Large intestine (tissue), 12 donors: ENCODE measurements at places on chromosomes 1 and 21. TPM values are rescaled to one million over a fixed set of nuclear protein-coding genes. Genes with fewer than 3 reads are reported as not detected.

The C1orf232 gene
- not detected for polyA plus RNA-seq

The FAM3B gene
- 7.4 TPM for polyA plus RNA-seq

DNA sequence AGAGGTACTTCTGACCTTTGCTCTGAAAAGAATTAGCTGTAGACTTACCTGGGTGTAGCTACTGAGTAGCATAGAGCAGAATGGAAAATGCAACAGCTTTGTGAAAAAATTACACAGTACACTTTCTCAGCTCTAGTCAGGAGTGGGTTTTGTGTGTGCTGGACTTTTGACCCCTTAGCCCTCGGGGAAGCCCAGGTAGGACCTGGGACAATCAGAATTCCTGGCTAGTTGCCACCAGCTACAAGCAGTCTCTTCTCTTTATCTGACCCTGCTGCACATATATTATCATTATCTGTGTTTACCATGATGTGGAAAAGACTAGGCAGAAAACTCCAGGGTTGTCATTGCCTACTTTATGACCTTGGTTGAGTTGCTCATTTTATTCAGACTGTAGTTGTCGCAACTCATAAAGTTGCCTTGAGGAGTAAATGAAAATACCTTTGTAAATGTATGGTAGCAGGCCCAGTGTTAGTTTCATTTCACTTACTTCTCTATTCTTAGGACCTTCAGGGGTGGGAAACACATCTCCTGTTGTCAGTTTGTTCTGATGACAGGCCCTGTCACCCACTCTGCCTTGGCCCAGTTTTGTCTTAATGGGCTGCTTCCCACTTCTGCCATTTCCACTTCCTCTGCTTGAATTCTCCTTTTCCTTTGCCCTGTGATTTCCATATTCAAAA is 5.4 kb downstream of the NEK7 start:
- H3K4me3 ChIP-seq, result no peak overlapping the region
- no peaks in the 10 kb centered on the region for H3K36me3 ChIP-seq
- H3K27me3 ChIP-seq, result no peaks in the 10 kb centered on the region
- DNase-seq, result peak; percentile 93

DNA sequence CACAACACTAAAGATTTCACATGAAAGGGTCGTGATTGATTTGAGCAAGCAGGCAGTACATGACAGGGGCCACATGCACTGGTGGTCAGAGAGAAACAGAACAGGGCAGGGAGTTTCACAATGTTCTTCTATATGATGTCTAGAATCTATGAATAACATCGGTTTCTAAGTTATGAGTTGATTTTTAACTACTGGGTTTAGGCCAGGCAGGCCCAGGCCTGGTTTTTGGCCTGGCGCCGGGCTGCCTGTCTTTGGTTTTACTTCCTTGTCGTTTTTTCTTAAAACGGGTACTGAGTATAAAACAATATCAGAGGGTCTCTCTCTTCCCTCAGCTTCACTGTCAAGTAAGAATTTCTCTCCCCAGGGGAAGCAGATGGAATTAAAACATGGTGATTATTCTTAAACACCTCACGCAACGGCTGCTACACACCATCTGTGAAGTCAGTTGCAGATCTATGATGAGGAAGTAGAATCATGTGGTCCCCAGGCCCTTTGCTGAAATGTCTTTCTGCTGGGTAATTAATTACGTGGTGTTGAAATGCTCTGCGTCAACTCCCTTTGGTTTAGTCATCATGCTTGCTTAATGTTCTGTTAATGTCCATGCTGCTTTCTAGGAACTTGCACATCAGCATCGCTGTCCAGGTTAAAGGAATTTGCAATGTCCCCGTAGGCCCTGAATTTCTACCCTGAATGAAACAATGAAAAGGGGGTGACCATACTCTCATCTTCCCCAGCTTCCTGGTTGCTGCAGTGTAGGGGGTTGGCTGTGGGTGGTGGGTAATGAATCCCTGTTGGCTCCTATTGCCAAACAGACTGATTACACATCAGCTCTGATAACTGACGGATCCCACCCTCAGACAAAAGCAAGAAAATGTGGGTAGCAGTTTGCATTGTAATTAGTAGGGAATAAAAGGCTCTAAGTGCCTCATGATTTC is 70.3 kb downstream of the SERINC2 start:
- H3K27me3 ChIP-seq, result no peaks in the 10 kb centered on the region
- peaks cover 5% of the 10 kb centered on the region for H3K4me1 ChIP-seq
- DNase-seq, result peak; percentile 77
- H3K27ac ChIP-seq, result peak overlapping the region; percentile 74
- no peaks in the 10 kb centered on the region for H3K36me3 ChIP-seq

DNA sequence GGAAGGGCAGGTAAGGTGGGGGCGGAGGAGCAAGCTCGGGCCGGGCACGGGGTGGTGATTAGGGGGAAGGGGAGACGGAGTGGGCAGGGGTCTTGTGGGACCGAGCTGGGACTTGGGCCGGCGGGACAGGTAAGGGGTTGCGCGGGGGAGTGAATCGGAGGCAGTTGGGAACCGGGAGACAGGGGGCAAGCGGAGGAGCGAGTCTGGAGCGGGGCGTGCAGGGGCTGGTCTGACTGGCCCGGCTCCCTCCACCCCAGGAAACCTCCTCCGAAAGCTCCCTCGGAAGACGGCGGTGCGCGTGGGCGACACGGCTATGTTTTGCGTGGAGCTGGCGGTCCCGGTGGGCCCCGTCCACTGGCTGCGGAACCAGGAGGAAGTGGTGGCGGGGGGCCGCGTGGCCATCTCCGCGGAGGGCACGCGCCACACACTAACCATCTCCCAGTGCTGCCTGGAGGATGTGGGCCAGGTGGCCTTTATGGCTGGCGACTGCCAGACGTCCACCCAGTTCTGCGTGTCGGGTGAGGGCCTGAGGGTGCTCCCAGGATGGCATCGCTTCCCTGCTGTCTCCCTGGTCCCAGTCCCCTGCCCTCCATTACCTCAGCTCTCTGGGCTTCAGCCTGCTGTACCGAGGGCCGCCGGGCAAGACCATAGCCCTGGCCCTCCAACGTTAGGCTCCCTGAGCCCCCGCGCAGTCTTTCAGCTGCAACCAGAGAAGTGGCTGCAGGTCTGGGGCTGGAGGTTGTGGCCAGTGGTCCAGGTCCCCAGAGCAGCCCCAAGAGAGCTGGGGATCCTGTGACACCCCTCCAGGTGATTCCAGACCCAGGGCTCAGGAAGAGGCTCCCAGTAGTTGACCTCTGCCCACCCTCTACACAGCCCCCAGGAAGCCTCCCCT is 6.3 kb downstream of the OBSCN start:
- no peak overlapping the region for H3K27ac ChIP-seq
- peaks cover 22% of the 10 kb centered on the region for H3K36me3 ChIP-seq
- DNase-seq, result no peak
- peak overlapping the region; percentile 46 for H3K4me3 ChIP-seq
- H3K27me3 ChIP-seq, result peaks cover 6% of the 10 kb centered on the region

DNA sequence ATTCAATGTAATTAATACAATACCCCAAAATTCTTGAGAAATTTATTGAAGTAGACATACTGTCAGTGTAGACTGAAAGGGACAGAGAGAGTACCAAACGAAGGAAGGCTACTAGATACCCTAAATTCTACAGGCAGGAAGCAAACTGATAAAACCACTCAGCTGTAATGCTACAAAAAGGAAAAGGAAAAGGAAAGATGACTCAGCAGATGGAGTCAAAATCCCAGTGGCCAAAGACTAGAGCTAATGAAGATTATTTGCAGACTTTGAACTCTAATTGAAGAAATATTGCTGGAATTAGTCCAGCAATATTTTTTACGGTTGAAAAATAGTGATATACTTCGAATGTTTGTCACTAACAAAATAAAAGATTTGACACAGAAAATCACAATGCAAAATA is 671.9 kb downstream of the BRINP3 start:
- no peaks in the 10 kb centered on the region for H3K27me3 ChIP-seq
- no peak overlapping the region for H3K27ac ChIP-seq
- no peaks in the 10 kb centered on the region for H3K4me1 ChIP-seq

DNA sequence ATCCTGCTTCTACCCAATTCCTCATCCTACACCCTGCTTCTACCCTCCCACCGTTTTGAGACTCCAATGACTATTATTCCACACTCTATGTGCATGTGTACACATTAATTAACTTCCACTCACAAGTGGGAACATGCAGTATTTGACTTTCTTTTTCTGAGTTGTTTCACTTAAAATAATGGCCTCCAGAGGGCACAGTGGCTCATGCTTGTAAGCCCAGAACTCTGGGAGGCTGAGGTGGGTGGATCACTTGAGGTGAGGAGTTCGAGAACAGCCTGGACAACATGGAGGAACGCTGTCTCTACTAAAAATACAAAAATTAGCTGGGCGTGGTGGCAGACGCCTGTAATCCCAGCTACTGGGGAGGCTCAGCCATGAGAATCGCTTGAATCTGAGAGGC is 464.8 kb downstream of the PTBP2 start:
- no peak overlapping the region for H3K27ac ChIP-seq
- no peak for DNase-seq
- H3K27me3 ChIP-seq, result no peaks in the 10 kb centered on the region
